ENCODE measurements at places on chromosomes 5 and 9. TPM values are rescaled to one million over a fixed set of nuclear protein-coding genes. Genes with fewer than 3 reads are reported as not detected.

DNA sequence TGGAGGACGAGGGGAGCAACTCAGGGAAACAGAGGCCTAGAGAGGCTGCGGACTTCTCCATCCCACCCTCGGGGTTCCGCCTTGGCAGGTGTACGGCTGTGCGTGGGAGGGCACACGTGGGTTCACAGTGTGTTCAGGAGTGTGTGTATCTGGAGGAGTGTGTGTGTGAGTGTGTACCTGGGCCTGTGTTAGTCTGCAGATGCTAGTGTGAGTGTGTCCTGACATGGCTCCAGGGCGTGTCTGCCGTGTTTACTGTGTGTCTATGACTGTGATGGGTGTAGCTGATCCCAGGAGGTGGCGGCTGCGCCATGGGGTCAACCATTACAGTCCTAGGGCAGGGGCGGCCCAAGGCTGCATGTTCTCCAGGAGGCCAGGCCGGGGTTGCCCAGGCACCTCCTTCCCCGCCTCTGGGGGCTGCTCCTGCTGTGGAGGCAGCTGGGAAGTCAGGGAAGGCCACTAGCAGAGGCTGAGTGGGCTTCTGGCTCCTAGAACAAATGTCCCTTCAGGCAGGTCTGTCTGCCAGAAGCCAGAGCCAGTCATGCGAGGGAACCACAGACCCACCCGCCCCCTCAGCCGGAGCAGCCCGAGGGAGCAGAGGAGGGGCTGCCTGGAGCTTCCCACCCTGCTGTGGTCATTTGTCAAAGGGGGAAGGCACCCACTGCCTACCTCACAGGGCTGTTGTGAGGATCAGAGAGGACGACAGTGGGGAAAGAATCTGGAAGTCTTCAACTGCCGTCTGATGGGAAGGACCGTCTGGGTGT lies 21.4 kb downstream of the CRB2 start:
- peaks cover 4% of the 10 kb centered on the region for H3K4me1 ChIP-seq
- DNase-seq: no peak
- no peak overlapping the region for H3K27ac ChIP-seq

DNA sequence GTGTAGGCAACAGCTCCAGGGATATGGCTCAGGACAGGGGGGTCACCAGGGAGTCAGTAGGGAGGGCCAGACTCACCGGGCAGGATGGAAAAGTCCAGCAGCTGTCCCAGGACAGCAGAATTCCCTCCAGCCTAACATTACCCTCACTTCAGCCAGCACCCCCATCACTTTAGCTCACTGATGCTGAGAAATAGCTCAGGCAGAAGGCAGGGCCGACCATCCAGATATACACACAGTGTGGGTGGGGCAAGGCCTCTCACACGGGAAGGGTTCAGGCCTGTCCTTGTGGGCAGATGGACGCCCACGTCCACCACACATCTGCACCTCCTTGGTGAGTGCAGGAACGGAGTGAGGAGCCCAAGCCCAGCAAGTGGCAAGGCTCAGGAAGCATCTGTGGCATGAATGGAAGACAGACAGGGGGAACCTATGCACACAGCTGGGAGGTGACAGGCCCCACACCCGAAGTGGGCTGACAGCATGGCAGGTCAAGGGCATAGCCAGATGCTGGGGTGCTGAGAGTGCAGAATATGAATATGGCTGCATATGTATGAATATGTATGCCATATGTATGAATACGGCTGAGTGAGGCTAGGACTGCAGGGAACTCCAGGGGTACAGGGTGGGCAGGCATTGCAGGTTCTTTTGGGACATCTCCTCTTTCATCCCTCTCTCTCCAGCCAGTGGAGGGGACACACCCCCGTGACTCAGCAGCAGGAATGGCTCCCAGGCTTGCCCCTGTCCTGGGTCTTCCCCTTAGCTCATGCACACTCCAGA lies 17.0 kb downstream of the BICD2 start:
- no peaks in the 10 kb centered on the region for H3K36me3 ChIP-seq
- peaks cover 98% of the 10 kb centered on the region for H3K4me1 ChIP-seq
- no peaks in the 10 kb centered on the region for H3K27me3 ChIP-seq
- no peak overlapping the region for H3K4me3 ChIP-seq

- no peak overlapping the region for H3K4me3 ChIP-seq
- H3K27me3 ChIP-seq: no peaks in the 10 kb centered on the region
- no peak overlapping the region for H3K27ac ChIP-seq
- H3K36me3 ChIP-seq: peaks cover 88% of the 10 kb centered on the region
- no peaks in the 10 kb centered on the region for H3K4me1 ChIP-seq
Measured at GRCh38 chr5:38932854-38933408, 87.1 kb downstream of the OSMR start.

DNA sequence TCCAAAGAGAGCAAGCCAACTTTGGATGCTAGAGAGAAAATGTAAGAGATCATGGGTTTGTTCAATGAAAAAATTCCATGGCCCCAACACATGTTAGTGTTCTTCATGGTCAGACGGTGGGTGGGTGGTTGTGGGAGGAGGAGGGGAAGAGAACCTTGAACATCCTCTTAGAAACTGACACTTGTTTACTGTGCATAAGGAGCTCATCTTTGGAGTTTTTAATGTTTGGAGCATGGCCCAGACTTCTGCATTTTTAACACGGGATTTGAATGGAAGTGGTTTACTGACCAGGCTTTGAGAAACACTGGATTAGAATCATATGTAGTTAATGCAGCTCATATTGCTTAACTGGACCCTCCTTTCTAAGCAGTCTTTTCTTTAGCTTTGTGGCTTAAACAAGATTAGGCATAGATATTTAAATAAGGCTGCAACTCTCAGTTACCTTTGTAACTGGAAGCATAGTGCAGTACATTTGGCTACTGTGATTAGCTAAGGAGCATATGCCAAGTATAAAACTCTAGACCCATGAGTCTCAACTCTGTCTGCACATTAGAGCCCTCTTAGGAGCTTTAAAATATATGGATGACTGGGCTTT lies 60.1 kb downstream of the FOCAD start:
- no peak for DNase-seq
- H3K27ac ChIP-seq: no peak overlapping the region
- peaks cover 15% of the 10 kb centered on the region for H3K36me3 ChIP-seq
- H3K4me1 ChIP-seq: no peaks in the 10 kb centered on the region
- H3K27me3 ChIP-seq: no peaks in the 10 kb centered on the region
- H3K4me3 ChIP-seq: no peak overlapping the region

DNA sequence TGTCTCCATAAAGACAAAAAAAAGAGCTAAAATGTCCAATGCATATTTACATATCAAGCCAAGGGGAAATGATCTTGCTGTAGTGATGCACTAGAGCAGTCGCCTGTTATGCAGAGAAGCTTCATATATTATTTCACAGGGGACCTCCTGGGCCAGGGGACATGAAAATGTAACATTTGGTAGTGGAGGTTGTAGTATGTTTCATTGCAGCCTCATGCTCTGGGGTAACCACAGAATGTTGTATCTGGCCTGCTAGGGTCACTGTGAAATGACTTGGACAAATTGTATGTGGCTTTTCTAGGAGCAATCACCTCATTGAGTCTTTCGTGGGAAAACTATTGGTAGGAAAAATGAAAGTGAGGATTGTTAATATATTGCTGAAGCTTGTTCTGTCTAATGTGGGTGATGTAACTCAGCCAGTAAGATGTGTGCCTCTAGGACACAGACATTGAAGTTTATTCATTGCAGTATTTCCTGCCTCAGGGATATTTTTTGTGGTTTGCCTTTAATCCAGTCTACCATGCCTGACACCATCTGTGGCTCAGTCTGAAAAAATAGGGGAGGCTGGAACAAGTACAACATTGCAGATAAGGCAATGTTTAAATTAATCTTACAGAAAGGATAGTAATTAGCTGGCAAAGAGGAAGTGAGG lies 430.8 kb upstream of the TNC start:
- H3K27me3 ChIP-seq: no peaks in the 10 kb centered on the region
- H3K4me3 ChIP-seq: no peak overlapping the region
- DNase-seq: no peak
- no peak overlapping the region for H3K27ac ChIP-seq
- H3K36me3 ChIP-seq: no peaks in the 10 kb centered on the region

DNA sequence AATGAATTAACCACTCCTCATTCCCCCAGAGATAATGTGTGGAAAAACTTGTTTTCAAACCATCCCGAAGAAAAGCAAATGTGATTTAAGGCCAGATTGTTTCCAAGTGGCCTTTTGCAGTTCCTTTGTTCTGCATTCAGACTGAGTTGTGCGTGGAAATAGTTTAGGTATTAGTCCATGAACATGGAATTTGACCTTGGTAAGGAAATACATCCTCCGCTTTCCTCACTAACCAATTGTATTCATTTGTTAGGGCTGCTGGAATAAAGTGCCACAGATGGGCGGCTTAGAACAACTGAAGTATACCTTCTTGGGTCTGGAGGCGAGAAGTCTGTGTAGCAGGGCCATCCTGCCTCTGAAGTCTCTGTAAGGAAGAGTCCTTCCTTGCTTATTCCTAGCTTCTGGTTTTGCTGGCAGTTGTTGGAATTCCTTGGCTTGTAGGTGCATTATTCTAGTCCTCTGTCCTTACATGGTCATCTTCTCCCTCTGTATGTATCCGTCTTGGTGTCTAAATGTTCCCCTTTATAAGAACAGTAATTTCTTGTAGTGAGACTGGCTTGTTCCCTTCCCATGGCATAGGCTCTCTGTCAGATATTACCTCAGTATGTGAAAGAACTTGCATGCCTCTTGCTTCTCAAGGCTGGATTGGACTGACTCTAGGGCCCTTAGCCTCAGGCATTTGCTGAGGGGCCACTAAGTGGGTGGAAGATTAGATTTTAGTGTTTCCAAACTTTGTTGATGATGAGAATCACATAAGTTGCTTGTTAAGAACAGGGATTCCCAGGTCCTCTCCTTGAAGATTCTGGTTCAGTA lies 53.9 kb downstream of the RAI14 start:
- peak overlapping the region; percentile 53 for H3K27ac ChIP-seq
- no peaks in the 10 kb centered on the region for H3K27me3 ChIP-seq
- H3K4me3 ChIP-seq: no peak overlapping the region
- H3K36me3 ChIP-seq: no peaks in the 10 kb centered on the region
- no peak for DNase-seq

GRCh38 chr9:106487266-106487665 lies 375.7 kb upstream of the ZNF462 start:
- no peak overlapping the region for H3K27ac ChIP-seq
- H3K4me3 ChIP-seq: no peak overlapping the region
- no peaks in the 10 kb centered on the region for H3K36me3 ChIP-seq
- H3K27me3 ChIP-seq: no peaks in the 10 kb centered on the region
- peaks cover 11% of the 10 kb centered on the region for H3K4me1 ChIP-seq

ADAMTS6 gene
- 3.8 TPM for total RNA-seq

Data from esophagus squamous epithelium (tissue), 5 donors.